MM.1S (cell line): ENCODE measurements at places on chromosomes 1 and 21.
A peak's percentile ranks its signal among the peaks of the same experiment; 100 is the strongest.

DNA sequence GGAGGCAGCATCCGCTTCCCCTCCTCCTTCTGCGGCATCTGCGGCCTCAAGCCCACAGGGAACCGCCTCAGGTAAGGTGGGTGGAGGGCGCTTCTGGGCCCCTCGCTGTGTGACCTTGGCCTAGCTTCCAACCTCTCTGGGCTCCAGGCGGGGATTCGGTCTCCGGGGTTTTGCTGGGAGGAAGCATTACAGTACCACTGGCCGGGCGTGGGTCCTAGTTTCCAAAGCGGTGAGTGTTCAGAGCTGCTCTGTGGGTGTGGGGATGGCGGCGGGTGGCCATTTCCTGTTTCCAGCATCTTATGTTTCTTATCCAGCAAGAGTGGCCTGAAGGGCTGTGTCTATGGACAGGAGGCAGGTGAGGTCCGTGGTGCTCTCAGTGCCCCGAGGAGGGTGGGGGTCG, 11.6 kb downstream of the FAAH start:
- DNase-seq, result no peak

- DNase-seq, result no peak
These were observed 169.0 kb upstream of the AJAP1 start for GRCh38 chr1:4485398-4485797.

DNA sequence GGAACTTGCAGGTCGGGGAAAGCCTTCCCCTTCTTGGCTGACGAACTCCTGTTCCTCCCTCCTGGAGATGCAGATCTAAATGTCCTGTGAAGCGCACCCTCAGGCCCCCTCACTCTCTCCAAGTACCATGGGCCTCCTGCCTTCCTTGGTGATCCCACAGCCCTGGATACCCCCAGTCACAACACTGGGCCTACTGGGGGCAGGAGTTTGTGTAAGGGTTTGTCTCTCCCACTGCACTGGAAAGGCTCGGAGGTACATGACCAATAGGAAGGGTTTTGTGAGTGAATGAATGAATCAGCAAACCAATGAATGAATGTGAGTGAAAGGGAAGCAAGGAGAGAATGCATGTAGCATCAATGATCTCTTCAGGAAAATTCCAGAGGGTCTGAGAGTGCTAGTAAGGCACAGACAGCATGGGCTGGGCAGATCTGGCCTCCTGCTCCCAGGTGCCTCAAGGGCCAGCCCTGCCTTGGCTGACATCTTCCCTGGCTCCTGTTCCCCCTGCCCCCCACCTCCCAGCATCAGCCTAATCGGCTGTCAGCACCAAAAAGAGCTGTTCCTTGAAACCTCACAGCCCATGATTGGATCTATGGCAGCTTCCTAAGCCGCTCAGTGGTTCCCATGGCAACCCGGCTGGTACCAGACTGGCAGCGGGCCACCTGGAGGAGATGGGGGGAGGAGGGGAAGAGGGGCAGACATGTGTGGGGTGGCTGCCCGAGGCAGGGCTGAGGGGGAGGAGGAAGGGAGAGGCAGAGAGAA, 95.8 kb downstream of the VWA5B1 start:
- no peak for DNase-seq

GRCh38 chr1:9057851-9058250, 11.6 kb downstream of the SLC2A5 start:
- no peak for DNase-seq

- no peak for DNase-seq
These were observed 12.5 kb downstream of the SDC3 start for GRCh38 chr1:30895944-30896660.

- no peak for DNase-seq
These were observed 156.8 kb downstream of the FOXD2 start for GRCh38 chr1:47594627-47595026.

- no peak for DNase-seq
These were observed 75.1 kb downstream of the SKI start for GRCh38 chr1:2303016-2303775.

DNA sequence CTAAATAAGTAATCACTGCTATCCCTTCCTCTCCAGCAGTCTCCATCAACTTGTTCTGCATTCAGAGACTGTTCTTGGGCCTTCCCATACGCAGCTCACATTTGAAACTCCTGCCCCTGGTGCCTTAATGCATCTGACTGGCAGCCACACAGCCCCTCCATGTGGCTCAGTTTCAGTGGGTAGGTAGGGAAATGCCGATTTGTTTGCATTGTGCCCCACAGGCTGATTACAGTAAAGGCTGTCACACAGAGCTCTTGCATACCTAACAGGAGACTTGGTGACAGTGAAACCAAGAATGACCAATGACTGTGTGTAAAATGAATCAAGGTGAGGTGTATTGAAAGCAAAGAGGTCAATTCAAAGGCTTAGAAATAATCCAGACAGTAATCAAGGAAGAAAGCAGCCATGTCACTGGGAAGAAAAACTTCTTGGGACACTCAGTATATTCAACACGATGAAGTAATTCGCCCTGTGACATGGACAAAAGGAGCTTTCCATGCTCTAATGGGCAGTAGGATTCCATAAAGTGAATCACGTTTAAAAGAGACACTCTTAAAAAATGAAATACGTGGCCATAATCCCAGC, 12.7 kb upstream of the B3GALNT2 start:
- DNase-seq, result peak; percentile 77

DNA sequence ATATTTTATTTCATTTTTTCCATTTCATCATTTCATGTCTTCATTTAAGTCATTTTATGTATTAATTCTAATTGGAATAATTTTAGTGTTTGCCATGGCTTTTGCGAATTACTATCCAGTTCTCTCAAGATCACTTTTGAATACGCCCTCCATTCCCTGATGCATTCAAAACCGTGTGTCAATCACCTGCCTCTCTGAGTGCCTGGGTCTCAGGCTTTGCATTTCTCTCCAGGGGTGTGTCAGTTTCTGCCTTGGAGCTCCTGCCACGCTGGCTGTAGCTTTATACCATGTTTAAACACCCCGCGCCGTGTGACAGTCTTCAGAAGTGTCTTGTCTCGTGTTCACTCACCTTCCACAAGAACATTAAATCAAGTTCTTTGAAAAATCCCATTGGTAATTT, 7.4 kb upstream of the DNMT3L start:
- no peak for DNase-seq

DNA sequence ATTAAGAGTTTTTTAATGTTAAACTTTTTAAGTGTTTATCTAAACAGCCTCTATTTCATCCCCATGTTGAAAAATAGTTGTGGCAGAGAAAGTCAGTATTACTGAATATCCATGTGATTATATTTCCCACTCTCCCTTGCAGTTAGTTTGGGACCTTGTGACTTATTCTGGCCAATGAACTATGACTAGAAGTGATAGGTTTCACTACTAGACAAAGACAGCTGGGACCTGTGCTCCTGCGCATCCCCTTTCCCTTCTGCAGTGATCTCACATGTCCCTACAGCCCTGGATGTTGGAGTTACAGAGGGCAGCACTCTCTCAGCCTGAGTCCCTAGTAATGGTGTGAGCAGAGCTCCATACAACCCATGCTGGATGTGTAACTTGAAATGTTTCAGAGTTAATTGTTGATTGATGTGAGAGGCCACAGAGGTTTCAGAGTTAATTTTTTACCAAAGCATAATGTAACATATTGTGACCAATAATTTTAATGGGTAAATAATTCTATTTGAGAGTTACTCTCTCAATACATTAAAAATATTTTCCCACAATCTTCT, 18.7 kb upstream of the SAMD13 start:
- no peak for DNase-seq

- DNase-seq, result no peak
These were observed 391.0 kb downstream of the MATN1 start for GRCh38 chr1:30332116-30333094.

DNA sequence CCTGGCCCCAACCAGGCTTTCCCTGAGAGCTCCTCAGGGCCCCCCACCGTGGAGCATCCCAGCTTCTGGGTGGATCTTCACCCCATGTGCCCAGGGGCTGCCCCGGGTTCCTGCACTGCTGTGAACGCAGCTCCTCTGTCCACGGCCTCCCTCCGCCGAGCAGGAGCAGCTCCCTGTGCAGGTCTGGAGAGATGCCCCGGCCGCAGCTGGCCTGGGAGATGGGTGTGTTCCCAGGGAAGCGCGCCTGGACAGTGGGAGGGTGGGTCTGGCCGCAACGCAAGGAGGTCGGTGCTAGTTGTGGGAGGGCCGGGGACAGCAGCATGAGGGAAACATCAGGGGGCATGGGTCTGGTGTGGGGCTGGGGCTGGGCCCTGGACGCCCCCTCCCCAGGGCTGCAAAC, 71.3 kb downstream of the MORN1 start:
- no peak for DNase-seq

DNA sequence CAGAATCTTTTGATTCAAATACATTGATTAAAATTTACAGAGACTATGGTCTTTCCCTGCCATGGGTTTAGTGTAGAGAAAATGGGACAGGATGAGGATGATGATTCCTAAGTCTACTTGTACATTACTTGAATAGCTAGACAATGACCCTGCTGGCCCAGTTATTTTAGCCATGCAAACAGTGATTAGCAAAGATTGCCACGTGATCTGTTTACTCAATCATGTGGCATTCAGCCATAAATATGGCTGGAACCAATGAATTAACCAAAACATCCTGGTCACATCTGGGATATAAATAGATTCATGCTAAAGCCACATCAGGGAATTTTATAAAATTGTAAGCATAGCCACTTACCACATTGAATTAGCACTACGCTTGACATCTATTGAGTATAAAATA, 167.3 kb downstream of the PBX1 start:
- DNase-seq, result no peak

DNA sequence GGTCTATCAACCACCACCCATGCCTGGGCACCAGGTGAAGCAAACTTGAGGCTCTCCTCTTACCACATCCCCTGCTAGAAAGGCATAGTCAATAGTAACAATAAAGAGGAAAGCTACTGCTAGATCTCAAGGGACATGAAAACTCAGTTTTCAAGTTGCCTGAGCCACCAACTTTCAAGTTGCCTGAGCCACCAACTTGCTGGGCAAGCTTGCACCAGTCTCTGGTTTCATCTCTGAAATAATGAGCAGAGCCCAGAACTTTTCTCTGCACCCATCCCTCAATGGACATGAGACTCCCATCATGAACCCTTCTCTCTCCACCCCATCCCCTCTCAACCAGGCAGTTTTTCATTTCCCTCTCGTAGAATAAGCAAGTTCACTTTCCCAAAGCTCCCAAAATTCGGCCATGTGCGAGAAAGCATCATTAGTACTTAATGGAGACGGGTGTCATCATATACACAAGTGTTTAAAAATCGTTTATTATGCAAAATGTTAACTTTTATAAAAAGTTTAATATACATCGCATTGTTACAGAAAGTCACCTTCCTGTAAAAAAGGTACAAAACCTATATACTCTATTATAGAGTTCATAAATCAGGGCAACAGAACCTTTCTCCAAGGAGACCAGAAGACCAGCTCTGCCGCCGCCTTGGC, 1.7 kb downstream of the ID3 start:
- no peak for DNase-seq

DNA sequence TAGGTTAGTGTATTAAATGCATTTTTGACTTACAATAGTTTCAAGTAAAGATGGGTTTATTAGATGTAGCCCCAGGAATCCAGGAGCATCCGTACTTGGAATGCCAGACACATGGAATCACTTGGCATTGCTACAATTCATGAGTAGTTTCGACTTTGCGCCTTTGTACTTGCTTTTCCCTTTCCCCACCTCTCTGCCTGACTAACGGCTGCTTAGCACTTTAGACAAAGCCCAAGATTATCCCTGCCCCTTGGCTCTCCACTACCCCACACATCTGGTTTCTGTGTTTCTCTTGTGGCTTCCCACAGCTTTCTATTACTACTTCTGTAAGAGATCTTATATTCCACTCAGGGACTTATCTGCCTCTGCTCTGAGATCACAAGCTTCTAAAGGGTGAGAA, 397.7 kb upstream of the POU3F1 start:
- DNase-seq, result no peak

GRCh38 chr1:53068314-53069099, 6.5 kb downstream of the PODN start:
- no peak for DNase-seq

- no peak for DNase-seq
These were observed 6.4 kb downstream of the C1orf116 start for GRCh38 chr1:207026104-207026534.

DNA sequence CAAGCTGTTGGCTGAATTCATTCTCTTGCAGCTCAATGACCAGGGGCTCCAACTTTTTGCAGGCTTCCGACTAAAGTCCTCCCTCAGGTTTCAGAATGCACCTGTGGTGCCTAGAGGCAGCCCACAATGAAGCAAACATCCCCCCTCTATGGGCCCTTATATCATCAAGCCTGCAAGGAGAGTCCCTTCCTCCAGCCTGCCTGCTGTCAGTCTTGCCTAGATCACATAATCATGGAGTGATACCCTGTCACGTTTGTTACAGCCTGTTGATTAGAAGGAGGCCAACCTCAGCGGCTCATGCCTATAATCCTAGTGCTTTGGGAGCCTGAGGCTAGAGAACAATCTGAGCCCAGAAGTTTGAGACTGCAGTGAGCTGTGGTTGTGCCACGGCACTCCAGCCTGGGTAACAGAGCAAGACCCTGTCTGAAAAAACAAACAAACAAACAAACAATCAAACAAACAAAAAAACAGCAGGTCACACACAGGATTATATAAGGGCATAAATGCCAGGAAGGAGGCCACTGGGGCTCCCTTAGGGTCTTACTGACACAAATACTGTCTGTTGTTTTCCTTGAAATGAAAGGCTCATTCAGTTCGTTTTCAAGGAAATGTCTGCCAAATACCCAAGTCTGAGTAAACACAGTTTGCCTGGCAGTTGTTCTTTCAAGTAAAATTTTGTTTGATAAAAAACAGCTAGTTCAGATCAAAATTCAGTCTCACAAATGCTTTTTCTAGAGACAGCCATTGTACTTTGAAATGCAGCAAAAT, 4.7 kb upstream of the SPRR3 start:
- no peak for DNase-seq

- DNase-seq, result no peak
These were observed 79.3 kb upstream of the LYST start for GRCh38 chr1:235945775-235946570.

- DNase-seq, result no peak
These were observed 29.1 kb downstream of the IL12RB2 start for GRCh38 chr1:67336783-67337182.

DNA sequence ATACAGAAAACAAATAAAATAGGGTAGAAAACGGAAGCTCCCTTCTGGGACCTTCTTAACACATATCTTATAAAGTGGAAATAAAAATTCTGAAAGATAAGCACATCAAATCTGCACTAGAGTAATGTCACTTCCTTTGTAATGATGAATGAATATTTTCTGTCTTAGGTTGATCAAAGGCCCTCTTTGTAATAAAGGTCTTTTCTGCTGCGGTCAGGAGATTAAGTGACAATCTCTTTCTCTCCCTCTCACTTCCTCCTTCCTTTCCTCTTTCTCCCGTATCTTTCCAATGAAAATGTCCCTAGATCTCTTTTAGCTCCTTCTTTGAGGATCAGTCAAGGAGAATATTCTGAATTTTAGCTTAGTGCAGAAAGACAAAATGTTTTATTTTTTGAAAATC, 33.8 kb downstream of the TMCO1 start:
- no peak for DNase-seq

DNA sequence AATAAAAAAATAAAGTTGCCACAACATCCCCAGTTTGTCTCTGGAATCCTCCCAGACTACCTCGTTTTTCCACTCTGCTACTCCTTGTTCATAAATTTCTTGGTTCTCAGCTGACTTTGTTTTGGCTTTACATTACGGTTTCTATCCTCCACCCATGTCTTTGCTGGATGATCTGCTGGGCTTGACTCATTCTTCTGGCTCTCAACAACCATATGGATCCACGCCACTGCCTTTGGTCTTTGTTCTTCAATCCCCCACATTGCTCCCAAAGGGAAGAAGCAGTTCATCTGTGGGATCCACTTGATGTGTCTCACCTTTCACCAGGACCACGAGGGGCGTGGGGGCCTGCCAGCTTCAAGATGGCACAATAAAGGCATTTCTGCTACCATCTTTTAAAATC, 67.1 kb upstream of the NBL1 start:
- no peak for DNase-seq

GRCh38 chr1:40699787-40700186, 8.3 kb downstream of the NFYC start:
- no peak for DNase-seq
